ENCODE measurements at places on chromosomes 1 and 21. TPM values are rescaled to one million over a fixed set of nuclear protein-coding genes. Genes with fewer than 3 reads are reported as not detected.

GRCh38 chr1:3599816-3600215 is 11.5 kb downstream of the MEGF6 start:
- no peak overlapping the region for H3K27ac ChIP-seq
- H3K36me3 ChIP-seq: peaks cover 3% of the 10 kb centered on the region
- peaks cover 20% of the 10 kb centered on the region for H3K4me1 ChIP-seq
- H3K27me3 ChIP-seq: no peaks in the 10 kb centered on the region

DNA sequence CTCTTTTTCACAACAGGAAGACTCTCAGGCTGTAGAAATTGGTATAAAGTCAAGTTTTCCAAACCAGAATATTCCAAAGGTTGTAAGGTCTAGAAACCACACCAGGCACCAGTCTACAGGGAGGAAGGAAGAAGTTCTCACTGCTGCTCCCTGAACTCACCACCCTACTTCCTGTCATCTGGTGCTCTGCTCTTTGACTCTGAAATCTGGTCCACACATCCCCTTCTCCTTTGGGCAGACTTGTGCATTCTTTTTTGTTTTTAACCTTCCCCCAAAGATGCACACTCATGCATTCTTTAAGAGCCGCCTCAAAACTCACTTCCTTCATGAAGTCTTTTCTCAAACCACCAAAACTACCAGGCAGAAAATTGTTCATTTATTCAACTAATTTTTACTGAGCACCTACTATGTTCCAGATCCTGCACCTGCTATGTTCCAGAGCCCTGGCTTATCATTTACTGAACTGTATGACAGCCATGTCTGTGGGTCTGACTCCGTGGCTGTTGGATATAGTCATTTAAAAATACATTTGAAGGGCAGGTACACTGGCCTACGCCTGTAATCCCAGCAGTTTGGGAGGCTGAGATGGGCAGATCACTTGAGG is 30.1 kb upstream of the EPS15 start:
- H3K4me3 ChIP-seq: no peak overlapping the region
- H3K36me3 ChIP-seq: no peaks in the 10 kb centered on the region
- H3K27ac ChIP-seq: no peak overlapping the region
- DNase-seq: no peak

- H3K4me1 ChIP-seq: no peaks in the 10 kb centered on the region
- peaks cover 13% of the 10 kb centered on the region for H3K27me3 ChIP-seq
- no peak overlapping the region for H3K4me3 ChIP-seq
- H3K36me3 ChIP-seq: no peaks in the 10 kb centered on the region
- no peak for DNase-seq
These were observed 1.8 kb downstream of the ZNF683 start for GRCh38 chr1:26370591-26371382.

- peaks cover 43% of the 10 kb centered on the region for H3K27me3 ChIP-seq
- H3K4me1 ChIP-seq: peaks cover 16% of the 10 kb centered on the region
- H3K27ac ChIP-seq: no peak overlapping the region
- H3K4me3 ChIP-seq: peak overlapping the region; percentile 26
These were observed 5.5 kb upstream of the PRKCZ start for GRCh38 chr1:2044510-2045319.

- DNase-seq: no peak
- H3K36me3 ChIP-seq: peaks cover 5% of the 10 kb centered on the region
- H3K4me3 ChIP-seq: peak overlapping the region; percentile 74
- peaks cover 33% of the 10 kb centered on the region for H3K4me1 ChIP-seq
These were observed 991 bp downstream of the SELENBP1 start for GRCh38 chr1:151371370-151372057.

DNA sequence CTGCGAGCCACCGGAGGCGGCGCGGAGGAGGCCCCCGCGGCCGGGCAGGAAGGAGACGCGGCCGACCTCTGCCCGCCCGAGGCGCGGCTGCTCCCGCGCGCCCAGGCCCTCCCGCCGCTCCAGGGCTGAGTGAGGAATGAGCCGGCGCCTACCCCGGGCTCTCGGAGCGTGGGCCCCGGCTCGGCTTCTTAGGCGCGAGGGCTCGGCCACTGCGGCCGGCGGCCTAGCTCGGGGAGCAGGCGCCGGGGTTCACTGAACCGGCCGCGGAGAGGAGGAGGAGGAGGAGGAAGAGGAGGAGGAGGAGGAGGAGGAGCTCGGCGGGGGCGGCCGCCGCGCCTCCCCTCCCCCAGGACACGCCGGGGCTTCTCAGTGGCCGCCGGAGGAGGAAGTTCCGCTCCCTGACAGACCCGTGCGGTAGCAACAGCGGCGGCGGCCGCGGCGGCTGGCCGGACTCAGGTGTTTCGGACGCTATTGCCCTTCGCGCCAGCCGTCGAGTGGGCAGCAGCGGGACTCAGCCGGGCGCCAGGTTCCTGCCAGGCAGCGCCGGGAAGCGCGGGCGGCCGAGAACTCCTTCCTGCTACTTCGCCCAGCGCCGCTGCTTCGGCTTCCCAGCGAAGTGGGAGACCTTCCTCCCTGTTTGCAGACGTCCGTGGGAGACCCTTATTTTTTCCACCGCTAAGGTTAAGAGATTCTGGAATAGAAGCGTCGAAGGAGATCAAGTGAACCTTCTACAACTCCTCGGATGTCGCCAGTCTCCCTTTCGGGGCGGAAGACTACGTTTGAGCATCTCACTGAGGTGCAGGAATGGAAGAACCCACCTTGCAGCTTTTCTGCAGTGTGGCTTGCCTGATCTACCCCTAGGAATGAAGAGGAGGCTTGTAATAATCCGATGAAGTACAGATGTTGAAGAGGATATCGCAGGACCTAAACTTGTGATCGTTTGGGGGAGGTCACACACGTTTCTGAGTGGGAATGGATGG is at the start of gene MAN1A2:
MAN1A2 (plus strand) TSS at position 404 of the 980 bp plus-strand sequence. CDS start 735 bp downstream, outside the sequence.
- DNase-seq: peak; percentile 46
- peak within 1 kb of the TSS; percentile 99 for H3K27ac ChIP-seq
- no peaks in the 10 kb centered on the region for H3K27me3 ChIP-seq

SLC45A3 gene
- total RNA-seq: 7.0 TPM

DNA sequence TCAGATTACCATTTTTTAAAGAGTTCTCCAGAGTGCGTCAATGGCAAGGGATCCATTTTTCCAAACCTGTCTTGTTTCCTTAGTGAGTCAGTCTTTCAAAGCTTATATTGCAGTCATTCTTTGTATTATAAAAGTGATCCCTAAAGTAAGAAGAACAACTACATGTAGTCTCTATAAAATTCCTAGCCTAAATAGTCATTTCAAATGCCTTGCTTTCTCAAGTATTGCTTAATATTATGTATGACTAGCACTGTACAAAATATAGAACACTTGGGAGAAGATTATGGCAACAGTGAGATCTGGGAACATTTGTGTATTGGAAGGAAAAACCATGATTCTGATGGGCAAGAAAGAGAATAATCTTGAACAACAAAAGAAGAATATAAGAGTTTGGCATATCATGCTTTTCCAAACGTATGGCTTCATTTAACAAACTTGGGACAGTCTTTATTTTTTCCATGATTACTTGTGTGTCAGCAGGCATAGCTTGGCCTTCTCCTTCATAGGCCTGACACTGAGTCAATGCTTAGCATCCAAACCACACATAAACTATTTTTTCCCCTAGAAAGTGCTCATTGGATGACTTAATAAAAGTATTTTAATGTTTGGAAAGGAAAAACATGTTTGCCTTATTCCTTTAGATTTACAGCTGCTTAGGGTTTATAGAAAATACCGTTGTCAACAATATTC is 547.4 kb downstream of the LTN1 start:
- no peak overlapping the region for H3K4me3 ChIP-seq
- no peak overlapping the region for H3K27ac ChIP-seq
- DNase-seq: no peak
- no peaks in the 10 kb centered on the region for H3K27me3 ChIP-seq

GRCh38 chr1:210448297-210448892 is 119.7 kb downstream of the HHAT start:
- H3K27me3 ChIP-seq: peaks cover 6% of the 10 kb centered on the region
- no peaks in the 10 kb centered on the region for H3K4me1 ChIP-seq
- peaks cover 4% of the 10 kb centered on the region for H3K36me3 ChIP-seq

RNF186 gene
- not detected for total RNA-seq

RER1 gene
- 94.5 TPM for total RNA-seq

LCE5A gene
- not detected for total RNA-seq

- H3K27ac ChIP-seq: peak overlapping the region; percentile 96
- H3K27me3 ChIP-seq: no peaks in the 10 kb centered on the region
- no peaks in the 10 kb centered on the region for H3K36me3 ChIP-seq
- no peak for DNase-seq
- H3K4me1 ChIP-seq: peaks cover 55% of the 10 kb centered on the region
These were observed 2.6 kb downstream of the RERE start for GRCh38 chr1:8814865-8815264.

TEDDM1 gene
- not detected for total RNA-seq

Measured in mesothelial cell of epicardium (in vitro differentiated cells).